ENCODE measurements at places on chromosomes 5 and 9.

- DNase-seq: no peak
These were observed 21.2 kb downstream of the UBE2QL1 start for GRCh38 chr5:6469836-6470235.

DNA sequence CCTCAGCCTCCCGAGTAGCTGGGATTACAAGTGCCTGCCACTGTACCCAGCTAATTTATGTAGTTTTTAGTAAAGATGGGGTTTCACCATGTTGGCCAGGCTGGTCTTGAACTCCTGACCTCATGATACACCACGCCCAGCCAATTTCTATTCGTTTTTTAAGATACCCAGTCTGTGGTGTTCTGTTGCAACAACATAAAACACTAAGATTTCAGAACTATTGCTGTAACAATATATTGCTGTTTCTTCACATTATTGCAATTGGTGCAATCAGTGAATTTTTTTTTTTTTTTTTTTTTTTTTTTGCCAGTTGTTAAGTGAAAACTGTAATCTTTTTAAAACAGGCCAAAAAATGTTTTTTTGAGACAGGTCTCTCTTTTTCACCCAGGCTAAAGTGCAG lies 9.9 kb downstream of the SRP19 start:
- DNase-seq: no peak

DNA sequence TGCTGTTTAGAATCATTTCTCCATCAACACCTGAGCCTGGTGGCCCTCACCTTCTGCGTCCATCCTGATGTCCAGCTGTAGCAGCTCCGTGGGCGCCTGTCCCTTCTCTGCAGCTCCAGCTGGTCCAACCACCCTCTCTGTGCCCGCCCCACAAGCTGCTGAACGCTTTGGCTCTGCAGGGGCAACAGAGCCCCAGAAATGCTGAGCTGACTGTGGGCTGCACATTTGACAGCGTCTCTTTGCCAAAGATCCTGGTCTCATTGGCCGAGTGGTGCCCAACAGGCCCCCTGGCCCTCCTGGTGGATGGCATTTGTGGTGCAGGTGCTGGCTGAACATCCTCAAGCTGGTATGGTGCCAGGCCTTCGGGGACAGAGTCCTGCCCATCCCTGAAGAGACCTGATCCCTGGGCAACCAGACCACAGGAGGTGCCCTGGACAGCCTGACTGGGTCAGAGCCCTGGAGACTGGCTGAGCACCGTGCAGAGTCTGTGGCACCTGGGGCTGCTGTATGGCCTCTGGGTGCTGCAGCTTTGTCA lies 25.3 kb upstream of the CEP72 start:
- no peak for DNase-seq

GRCh38 chr5:147930769-147931168 lies 24.4 kb upstream of the C5orf46 start:
- no peak for DNase-seq

DNA sequence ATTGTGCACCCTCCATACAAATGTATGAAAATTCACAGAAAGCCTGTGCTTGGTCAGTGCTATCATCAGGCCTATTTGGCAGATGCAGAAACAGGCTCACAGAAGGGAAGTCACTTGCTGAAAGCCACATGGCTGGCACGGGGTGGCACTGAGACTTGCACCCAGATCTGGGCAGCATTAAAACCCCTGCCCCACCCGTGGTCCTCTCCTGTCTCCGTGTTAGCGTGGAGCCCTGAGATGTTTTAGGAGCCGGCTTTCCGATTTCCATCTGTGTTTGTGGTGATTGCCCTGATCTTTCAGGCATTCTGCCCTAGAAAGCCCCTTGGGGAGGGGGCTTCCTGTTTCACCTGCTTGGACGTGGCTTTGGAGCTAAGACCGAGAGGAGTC lies 102.2 kb upstream of the IER5L start:
- no peak for DNase-seq

- DNase-seq: no peak
These were observed 140.8 kb downstream of the BARX1 start for GRCh38 chr9:93814077-93814956.

GRCh38 chr9:123490688-123491087 lies 134.7 kb downstream of the CRB2 start:
- DNase-seq: no peak

DNA sequence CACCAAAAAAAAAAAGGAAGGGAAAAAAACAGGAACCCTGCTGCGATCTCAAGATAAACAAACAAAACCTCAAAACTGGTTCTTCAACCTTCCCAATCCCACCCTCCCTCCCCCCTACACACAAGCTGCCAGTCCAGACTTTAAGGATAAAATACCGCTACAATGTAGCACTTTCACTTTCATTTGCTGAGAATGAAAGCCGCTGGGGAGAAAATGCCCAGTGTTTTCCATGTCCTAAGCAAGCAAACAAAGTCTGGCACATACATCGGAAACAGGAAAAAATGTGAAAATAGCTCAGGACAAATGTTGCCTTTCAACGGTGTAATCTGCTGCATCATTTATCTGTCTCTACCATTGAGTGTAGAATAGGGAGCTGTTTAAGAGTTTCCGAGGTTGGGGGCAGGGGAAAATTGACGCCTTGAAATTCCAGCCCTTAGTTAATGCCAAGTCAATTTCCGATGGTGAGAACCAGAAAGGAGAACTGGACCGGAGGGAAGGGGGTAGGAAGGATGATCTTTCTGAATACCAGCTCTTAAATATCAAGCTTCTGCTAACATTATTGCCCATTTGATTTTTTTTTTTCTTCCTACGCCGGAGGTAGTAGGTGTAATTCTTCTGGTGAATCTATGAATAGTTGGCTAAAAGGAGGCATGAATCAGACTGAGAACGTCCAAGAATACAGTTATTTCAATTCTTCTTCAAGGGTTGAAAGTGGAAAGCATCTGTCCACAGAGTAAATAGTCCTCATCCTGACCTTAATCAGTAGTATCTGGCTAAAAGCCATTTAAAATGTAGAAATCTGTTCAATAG lies 1.2 kb upstream of the ADAMTS6 start:
- DNase-seq: no peak

GRCh38 chr5:78763659-78764189 lies 115.2 kb upstream of the LHFPL2 start:
- DNase-seq: no peak

DNA sequence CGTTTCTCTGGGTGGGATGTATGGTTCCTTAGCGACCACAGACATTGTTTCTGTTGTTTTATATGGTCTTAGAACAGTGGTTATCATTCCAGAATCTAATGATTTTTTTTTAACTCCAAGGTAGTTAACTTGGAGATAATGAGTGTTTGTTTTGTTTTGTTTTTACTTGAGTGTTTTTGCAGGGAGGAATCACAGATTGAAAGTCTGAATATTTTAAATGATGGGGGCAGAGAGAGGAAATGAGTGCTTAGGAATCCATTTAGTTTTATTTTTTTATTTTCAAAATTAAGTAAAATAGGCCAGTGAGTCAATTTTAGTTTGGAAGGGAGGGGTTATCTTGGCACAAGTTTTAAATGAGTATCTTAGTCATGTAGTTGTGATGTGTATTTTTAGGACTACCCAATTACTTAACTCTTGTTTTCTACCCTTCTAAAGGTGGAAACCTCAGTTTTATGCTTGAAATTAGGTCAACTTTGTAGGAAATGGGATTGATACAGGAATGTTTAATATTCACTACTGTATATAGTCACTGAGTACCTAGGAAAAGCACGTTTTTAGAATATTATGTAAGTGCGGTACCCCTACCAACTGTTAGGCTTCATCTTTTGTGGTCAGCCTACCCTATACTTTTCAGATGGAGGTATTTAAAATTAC lies 2.0 kb downstream of the UBE2R2 start:
- no peak for DNase-seq

- no peak for DNase-seq
These were observed 21.1 kb upstream of the PDE8B start for GRCh38 chr5:77189421-77189820.

Data from activated CD4-positive, alpha-beta T cell treated with anti-CD3 and anti-CD28 coated beads, Interleukin-2, amount 50 U/mL, for 48 hours (primary cell).